CD8-positive, alpha-beta T cell (primary cell): ENCODE measurements at places on chromosomes 1 and 21.

DNA sequence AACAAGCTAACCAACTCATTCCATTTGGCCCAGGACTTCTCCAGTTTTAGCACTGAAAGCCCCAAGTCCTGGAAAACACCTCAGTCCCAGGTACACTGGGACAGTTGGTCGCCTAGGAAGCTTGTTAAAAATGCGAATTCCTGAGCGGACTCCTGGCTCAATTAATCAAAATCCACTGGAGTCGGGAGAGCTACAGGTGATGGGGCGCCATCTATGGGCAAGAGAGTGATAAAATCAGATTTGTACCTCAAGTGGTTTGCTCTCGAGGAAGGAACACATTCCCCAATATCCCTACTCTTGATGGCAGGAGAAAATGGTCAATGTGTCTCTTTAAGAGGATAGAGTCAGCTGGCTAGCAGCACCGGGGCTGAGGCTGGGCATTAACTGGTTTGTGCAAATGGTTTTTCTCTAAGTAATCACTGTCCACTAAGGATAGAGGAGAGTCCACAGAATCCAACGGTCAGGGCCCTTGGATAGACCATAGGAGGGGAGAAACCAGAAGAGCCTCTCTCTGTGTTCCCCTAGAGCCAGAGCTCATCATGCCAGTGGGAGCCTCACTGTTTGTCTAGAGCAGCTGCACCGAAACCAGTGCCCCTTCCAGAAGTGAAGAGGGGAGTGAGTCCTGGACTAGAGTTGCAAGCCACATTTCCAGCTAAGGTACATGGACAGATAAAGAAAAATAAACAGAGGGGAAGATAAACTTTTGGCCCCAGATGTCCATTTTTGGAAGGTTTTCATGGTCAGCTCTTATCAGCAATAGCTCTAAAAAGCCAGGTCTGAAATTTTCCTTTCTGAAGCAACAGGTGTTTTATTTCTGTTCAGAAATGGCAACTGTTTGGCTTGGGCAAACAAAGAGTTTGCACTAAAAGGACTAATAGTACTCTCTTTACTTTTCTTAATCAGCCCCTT, 148.5 kb downstream of the TENT5C start:
- DNase-seq, result peak; percentile 10

GRCh38 chr1:81607086-81607485, 193.6 kb upstream of the ADGRL2 start:
- no peak for DNase-seq

DNA sequence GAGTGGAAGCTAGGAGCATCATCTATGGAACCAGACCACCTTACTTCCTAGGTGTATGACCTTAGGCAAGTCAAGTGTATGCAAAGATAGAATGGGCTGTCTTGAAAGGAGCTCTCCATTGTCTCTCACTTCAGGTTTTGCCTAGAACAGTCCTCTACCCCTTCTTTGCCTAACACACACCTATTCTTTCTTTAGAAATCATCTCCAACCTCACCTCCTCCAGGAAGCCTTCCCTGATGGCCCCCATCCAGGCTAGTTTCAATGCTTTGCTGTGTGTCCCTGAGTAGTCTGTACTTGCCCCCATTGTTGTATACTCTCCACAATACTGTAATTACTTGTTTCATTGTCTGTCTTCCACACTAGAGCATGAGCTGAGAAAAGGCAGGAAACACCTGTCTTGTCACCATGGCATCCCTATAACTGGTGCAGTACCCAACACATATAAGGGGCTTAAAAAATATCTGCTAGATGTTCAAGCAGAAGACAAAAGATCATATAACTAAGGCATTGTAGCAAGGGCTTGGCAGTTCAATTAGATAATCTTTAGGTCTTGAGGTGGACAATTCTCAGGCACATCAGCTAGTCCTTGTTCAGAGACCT, 83.0 kb downstream of the RRAGC start:
- no peak for DNase-seq

GRCh38 chr1:182841368-182841988, 2.3 kb downstream of the DHX9 start:
- DNase-seq, result no peak

GRCh38 chr1:59432531-59433439, 135.9 kb downstream of the FGGY start:
- no peak for DNase-seq

DNA sequence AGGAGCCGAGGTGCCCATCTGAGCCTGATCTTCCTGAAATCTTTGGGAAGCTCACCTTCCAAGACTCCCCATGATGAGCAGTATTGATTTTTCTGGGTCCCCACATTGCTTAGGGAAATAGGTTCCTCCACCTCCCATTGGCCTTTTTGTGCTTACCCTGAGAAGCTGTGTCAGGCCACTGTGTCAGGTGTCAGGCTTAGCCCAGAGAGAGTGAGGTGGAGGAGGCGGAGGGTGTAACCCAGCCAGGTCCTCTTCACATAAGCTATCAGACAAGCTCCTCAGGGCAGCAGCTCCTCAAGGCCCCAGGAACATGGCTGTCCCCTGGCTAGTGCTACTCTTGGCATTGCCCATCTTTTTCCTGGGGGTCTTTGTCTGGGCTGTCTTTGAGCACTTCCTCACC, 352 bp downstream of the AADACL4 start:
- DNase-seq, result no peak

- no peak for DNase-seq
These were observed 36.4 kb downstream of the ZNF496 start for GRCh38 chr1:247295274-247295684.

DNA sequence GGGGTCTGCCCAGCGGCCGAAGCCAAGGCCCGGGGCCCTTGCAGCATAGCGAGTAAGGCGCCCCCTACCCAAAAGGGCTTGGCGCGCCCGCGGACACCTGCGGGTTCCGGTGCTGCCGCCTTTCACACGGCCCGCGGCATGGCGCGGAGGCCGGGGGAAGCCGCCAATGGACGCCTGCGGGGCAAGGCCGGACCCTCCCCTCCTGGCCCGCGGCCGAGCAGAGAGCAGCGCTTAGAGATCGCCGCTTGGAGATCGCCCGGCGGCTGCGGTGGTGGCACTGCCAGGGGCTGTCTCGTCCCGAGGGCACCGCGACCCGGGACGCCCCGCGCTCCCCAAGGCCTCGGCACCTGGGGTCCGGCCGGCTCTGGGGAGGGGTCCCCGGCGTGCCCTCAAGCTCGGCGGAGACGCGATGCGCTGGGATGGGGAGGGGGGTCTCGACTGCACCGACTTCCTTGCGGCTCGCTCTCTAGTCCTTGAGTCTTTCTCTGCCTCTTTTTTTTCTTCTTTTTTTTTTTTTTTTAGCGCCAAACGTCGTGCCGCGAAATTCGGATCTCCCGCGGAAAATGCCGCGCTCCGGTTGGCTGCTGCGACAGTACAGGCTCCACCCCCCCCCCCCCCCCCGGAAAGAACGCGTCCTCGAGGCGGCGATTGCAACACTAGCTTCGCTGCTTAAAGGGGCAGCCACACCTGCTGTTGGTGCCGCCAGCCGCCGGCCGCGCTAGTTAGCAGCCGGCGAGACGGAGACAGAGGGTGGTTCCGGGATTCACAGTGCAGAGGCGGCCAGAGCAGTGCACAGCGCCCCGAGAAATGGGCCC, at the start of gene E2F2:
Gene E2F2 (minus strand): TSS at position 487 of the 815 bp plus-strand sequence. CDS start 440 bp downstream, at position 47.
- DNase-seq, result peak; percentile 74

DNA sequence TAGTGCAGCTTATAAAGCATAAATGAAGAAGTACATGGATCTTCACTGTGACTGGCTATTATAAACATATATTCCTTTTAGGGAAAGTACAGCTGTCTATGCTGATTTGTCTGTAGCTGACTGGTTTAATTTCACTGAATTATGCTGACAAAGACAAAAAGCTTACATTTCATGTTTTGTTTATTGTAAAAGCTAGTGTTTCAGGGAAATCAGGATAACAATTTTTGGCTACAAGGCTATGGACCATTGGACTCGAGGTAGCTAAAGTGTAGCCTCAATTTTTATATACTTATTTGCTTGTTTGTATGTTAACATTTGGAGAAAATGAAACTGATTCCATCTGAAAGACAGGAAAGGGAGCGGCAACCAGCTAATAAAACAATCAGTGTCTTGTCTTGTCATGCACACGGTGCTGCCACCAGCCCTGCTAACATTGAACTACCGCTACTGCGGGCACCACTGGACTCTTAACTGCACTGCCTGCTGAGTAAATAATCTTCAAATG, 480.2 kb downstream of the COL11A1 start:
- no peak for DNase-seq

- no peak for DNase-seq
These were observed 56.7 kb downstream of the PLPP3 start for GRCh38 chr1:56522680-56523079.

DNA sequence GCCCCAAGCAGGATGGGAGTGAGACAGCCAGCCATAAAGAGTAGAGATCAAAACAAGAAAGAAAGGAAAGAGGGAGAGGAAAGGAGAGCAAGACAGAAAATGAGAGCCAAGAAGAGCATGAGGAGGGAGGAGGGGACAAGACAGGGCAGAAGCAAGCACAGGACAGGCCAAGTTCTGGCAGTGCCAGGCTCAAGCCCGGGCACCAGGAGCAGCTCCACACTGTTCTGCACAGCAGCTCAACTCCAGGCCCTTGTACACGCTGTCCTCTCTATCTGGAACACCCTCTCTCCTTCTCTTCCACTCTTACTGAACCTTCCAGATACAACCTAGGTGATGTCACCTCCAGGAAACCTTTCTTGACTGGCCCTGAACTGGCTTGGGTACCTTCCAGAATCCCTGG, 11.7 kb downstream of the IFFO2 start:
- DNase-seq, result no peak
